Osteocyte (in vitro differentiated cells): ENCODE measurements at places on chromosomes 11 and 22.
A peak's percentile ranks its signal among the peaks of the same experiment; 100 is the strongest.

DNA sequence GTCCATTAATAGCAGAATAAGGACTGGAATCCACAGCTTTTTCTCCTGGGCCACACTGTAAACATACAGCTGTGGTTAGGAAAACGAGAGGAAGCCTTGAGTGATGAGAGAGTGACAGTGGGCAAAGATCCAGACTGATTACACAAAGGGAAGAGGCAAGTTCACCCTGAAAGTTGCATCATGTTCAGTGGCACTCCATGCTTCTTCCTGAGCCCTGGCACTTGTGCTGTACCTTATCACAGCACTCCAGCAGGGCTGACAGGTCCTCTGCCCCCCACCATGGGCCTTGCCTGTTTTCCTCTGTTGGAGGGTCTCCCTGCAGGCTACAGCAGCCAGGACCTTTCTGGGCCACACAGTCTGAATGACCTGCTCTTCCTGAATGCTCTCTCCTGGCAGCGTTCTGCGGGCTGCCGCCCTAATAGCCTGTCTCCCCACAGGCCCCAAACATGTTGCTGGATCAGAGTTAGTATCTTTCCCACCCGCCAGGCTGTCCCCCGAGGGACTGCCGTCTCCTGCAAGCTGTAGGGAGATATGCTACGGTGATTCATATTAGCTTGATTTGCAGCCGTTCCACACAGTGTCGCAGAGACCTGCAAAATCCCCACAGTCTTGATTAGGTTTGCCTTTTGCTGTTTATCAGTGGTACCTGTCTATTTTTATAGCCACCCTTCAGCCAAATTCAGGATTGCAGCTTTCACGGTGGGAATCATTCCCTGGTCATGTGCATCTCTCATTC lies 60.2 kb downstream of the NTM start:
- no peak for DNase-seq

DNA sequence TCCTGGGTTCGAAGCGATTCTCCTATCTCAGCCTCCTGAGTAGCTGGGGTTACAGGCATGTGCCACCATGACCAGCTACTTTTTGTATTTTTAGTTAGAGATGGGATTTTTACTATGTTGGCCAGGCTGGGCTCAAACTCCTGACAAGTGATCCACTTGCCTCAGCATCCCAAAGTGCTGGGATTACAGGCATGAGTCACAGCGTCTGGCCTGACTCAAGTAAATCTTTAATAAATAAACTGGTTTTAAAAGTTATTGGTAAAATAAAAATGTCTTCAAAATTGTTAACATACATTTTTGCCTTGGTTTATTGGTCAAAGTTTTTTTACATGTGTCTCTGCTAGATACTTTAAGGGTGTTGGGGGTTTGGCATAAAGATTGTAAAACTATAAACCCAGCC lies 7.3 kb upstream of the PES1 start:
- DNase-seq: no peak

DNA sequence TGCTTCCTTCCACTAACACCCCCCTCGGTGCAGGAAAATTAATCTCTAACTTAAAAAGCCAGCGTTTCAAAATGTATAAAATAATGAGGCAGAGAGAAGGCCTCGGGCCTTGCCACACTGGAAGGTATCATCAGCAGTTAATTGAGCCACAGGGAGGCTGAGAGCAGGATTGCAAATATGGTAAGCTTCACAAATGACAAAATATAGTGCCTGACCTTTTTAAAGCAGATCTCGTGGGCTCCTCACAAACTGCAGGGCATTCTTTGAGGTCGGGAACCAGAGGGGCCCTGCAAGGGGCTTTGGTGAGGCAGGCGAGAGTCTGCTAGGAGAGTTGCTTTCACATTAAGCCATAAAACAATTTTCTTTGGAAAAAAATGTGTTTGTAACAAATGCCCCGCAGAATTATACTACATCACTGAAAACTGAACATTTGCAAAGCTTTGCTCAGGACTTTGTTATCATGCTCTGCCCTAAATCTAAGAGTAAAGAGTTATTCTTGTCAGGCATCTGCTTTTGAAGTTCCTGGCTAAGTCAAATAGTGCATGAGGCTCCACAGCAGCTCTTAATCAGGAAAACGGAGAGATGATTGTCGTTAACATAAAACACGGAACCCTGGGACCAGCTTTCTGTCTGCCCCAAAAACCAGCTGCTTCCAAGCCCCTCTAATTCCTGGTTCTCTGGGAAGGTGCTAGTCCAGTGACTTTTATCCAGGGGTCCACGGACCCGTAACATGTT lies 61.4 kb upstream of the SYT13 start:
- no peak for DNase-seq

DNA sequence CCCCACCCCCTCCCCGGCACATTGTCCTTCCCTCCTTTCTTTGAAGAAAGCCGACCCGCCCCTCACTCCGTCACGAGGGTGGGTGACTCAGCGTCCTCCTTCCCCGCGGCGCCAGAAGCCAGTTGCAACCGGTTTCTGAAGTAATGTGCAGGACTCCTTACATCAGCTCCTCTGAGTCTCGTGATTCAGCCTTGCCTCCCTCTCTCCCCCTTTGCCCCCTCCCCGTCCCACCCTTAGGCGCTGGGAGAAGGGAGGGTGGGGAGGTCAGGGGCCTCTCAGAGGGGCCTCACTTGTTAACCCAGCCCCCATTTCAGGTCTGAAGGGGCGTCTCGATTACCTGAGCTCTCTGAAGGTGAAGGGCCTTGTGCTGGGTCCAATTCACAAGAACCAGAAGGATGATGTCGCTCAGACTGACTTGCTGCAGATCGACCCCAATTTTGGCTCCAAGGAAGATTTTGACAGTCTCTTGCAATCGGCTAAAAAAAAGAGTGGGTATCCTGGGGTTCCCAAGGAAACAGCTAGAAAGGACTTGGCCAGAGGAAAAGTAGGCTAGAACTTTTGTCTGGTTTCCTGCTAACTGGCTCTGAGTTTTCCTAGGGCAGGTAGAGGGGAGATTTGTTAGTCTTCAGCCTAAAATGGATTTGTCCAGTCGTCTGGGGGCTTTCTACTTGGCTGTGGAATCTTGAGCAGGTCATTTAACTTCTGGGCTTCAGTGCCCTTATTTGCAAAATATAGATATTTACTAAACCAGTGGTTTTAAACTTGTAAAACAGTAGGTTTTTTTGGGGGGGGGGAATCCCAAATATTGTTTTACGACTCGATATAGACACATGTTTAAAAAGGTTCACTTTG lies 1.1 kb downstream of the SLC3A2 start:
- DNase-seq: peak; percentile 98

GRCh38 chr11:36230779-36231699 lies 58.2 kb downstream of the COMMD9 start:
- DNase-seq: no peak

DNA sequence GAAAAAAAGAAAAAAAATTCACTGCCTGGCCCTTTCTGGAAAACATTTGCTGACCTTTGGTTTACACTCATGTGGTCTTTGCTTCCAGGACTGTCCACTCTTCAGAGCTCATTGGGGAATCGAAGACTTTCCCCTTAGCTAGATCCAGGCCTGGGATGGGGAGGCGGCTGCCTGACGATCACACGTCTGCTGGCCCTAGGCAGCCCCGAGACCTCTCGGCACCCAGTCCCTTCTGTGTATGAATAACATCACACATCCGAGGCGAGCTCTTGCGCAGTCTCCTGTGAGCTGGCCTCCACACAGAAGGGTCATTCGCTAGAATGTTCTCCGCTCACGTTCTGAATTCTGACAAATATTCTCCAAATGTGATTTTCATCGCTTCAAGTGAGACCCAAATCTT lies 25.7 kb upstream of the GAL start:
- no peak for DNase-seq

DNA sequence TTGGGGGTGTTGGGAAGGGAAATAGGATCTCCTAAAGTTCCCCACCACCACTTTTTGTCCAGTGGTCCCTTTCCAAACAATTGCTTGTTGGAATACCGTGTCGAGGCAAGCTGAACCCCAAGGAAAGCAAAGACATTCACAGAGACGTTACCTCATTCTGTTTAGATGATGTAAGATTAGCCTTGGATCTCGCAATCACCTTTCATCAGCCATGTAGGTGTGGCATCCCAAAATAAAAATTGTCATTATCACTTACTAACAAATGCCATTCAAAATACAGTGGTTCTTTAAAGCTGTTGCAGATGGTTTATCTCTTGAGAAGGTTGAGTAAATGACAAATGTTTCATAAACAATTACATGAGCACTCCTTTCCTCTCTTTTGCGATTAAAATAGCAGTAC lies 86.5 kb upstream of the SLC25A18 start:
- DNase-seq: no peak

- no peak for DNase-seq
These were observed 203.7 kb upstream of the DDI1 start for GRCh38 chr11:103832762-103833161.

DNA sequence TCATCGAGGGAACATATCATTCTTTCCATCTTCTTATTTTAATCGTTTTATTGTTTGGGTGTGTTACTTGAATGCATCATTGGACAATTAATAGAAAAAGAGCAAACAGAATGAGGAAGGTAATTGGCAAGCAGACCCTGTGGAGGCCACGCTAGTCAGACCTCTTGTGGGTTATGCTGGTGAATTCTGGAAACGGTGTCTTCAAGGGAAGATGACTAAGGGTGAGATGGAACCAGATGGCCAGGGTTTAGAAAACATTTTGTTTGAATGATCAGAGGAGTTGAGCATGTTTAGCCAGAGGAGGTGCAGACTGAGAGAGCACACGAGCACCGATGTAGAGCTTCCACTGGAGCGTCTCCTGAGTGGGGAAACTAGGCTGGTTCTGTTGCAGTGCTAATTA lies 8.5 kb downstream of the ST14 start:
- DNase-seq: no peak

- DNase-seq: no peak
These were observed 183.8 kb downstream of the SWAP70 start for GRCh38 chr11:9847636-9848035.

DNA sequence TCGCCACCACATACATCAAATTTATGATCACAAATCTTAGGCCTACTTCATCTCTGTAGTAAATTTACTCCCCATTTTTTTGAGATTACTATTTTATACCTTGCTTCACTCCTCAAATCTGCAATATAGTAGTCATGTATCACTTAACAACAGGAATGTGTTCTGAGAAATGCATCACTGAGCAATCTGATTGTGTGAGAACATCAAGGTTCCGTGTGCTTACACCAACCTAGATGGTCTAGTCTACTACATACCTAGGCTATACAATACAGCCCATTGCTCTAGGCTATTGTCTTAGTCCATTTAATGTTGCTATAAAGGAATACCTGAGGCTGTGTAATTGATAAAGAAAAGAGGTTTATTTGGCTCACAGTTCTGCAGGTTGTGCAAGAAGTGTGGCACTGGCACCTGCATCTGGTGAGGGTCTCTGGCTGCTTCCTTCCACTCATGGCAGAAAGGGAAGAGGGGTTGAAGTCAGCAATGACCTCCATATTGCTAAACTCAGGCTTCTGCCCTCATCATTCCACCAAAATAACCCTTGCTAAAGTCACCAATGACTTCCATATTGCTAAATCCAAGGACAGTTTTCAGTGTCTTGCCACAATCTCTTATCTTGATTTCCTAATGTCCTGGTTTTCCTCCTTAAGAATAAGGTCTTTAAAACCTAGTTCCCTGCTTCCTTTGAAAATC lies 140.3 kb downstream of the RBFOX2 start:
- DNase-seq: no peak

DNA sequence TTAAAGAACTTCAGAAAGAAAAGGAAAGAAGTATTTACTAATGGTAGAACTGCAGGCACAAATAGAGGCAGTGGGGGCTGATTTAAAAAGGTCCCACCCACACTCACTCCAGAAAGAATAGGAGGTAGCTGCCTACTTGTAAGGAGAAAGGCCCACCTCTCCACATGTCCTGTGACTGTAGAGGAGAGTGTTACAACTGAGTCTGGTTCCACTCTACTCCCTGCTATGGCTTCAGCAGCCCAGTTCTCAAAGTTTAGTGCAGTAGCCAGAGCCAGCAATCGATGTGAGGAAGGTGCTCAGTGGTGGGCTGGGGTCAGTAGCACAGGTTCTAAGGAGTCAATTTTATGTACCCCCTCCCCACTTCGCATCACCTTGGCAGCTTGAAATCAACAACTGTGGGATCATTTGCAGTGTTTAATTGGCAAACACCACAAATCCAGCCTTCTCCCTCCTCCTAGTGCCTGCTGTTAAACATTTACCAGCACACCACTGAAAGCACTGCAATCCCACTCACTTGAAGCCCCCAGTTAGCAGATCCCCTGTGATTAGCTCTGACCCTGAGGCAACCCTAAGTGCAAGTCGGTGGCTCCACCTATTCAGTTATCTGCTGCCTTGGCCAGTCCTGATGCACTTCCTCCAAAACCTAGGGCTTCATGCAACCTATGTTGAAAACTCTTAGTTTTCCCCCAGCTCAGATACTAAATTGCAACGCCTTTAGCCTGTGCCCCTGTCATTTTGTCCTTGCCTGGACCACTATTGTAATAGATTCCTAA lies 146.6 kb downstream of the BBOX1 start:
- no peak for DNase-seq

DNA sequence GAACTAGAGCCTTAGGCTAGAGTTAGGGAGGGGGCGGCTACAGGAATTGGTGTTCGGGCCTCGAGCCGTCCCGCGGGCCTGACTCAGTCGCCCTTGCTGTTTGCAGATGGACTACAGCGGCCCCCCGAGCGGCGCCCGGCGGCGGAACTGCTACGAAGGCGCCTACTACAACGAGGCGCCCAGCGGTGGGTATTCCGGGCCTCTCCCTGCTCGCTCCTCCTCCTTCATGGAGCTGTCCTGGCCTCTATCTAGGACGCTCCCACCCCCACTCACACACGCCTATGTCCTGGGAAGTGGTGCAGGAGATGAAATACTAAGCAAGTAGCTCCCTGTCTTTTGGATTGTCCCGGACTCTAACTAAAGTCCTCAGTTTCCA lies 1.4 kb downstream of the MYOD1 start:
- no peak for DNase-seq

- DNase-seq: no peak
These were observed 2.5 kb downstream of the DCHS1 start for GRCh38 chr11:6653097-6653496.

DNA sequence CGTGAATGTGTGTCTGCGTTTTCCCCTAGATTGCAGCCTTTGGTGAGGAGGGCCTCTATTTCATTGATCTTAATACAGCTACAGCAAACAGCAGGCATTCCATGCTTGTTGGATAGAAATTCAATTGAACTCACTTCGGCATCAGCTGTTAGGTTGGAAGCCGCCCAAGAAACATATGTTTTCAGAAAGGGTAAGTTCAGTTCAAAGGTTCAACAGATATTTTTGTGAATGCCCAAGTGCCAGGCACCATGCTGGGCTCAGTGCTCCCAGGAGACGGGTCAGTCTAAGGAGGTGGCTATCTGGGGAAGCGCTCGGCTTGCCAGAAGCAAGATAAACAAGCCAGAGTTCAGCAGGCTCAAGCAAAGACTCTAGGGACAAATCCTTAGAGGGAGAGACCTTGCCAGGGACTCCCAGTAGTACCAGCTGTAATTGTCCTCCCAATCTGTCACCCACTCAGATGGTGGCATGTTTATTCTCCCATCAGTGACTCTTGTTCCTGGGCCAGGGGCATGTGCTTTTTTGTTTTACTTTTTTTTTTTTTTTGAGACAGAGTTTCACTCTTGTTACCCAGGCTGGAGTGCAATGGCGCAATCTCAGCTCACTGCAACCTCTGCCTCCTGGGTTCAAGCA lies 64.5 kb upstream of the LARGE1 start:
- no peak for DNase-seq

- peak; percentile 87 for DNase-seq
These were observed 22.6 kb upstream of the PKNOX2 start for GRCh38 chr11:125141686-125142535.
